ENCODE measurements at places on chromosomes 5 and 9. TPM values are rescaled to one million over a fixed set of nuclear protein-coding genes. Genes with fewer than 3 reads are reported as not detected.

GRCh38 chr5:129438322-129438721 is 21.8 kb upstream of the ADAMTS19 start:
- DNase-seq: no peak

DNA sequence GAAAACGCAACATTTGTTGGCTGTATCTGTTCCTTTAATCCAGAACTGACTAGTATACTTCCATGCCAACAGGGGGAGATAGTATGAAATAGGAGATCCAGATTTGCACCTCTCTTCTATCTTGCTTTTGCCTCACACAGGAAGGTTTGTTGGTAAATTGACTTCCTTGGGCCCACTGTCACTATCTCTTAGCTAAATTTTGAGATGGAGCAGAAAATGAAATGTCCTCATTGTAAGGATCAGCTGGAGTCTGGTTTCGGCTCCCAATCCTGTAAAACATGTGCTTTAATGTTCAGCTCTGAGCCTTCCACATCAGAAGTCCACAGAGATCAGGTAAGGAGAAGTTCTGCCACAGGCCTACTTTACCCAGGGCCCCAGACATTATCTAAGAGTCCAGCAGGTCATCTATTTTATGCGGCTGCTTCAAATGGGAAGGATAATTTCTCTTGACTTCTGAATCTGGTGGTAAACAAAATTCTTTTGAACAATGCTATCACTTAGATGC is 176.8 kb downstream of the FER start:
- DNase-seq: no peak

GRCh38 chr5:128426090-128426534 is 111.9 kb downstream of the FBN2 start:
- no peak for DNase-seq

DNA sequence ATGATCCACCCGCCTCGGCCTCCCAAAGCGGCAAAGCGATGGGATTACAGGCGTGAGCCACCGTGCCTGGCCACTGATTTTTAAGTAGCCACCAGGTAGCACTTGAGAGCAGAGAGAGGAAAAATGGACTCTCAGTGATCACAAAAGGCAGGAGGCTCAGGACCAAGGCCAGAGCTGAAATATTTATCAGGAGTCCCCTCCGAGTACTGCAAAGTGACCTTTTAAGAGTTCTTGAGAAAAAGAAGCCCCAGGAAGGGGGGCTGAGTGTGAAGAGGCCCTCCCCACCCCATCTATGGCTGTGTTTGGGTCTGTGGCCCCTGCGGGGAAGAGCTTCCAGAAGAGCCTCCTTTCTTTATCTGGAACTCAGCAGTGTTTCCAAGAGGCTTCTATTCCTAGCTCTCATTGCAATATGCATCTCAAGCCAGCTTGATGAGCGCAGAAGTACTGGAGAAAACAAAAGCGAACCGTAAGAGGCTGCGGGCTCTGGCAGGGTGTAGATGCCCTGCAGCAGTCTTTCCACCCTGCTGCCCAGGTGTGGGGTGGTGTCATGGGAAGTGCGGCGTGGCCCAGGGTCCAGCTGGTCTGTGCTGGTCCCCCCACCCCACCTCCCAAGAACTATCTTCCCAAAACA is 75.5 kb upstream of the CDK20 start:
- no peak for DNase-seq

GRCh38 chr9:87875831-87876545 is 6.7 kb upstream of the SPATA31E1 start:
- no peak for DNase-seq

- no peak for DNase-seq
These were observed 147.3 kb downstream of the FAM114A2 start for GRCh38 chr5:153891394-153891793.

GRCh38 chr9:116671605-116672004 is 15.5 kb upstream of the TRIM32 start:
- no peak for DNase-seq

Gene GLIPR2
- total RNA-seq: 36.6 TPM

Gene SPINK13
- total RNA-seq: not detected
